ENCODE measurements at places on chromosomes 2 and 18.

- DNase-seq, result no peak
These were observed 26.2 kb upstream of the PID1 start for GRCh38 chr2:229297247-229297646.

DNA sequence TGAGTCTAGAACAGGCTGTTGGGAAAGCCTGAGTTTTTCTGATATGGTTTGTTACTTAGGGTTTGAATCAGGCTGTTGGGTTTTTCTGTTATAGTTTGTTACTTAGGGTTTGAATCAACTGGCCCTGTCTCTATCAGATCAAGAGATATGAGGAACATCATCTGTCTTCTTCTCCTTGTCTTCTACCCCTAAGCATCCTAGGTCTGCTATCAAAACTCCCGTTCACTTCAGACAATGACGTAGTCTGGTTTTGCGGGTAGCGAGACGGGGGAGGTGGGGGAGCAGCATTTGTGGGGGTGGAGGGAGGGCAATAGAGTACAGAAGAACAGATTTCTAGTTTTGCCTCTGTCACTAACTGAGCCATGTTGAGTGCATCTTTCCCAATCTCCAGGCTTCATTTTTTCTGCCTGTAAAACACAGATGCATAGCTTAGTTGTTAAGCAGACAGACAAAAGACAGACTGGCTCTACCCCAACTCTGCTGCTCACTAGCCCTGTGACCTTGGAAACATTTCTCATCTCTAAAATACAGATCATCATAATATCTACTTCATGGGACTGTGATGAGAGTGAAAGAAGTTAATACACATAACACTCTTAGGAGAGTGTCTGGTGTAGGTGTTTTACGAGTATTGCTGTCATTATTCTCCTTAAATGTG, 9.1 kb downstream of the TNP1 start:
- DNase-seq, result no peak

- DNase-seq, result no peak
These were observed 135.8 kb downstream of the TPO start for GRCh38 chr2:1548910-1549673.

DNA sequence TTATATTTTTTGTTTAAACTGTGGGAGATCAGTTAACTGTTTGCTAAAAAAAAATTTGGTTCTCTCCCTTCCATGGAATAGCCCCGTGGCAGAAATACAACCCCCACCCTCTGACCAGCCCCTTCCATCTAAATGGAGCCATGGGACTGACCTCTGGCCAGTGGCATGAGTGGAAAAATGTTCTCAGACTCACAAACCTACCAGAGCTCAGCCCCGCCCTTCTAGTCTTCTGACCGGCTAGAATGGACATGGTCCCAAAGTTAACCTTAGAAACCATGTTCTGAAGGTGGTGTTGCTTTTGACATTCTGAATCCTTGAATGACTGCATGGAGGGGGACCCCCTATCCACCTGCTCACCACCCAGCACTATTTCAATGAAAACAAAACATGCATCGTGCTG, 1.3 kb upstream of the CHRNA1 start:
- no peak for DNase-seq

DNA sequence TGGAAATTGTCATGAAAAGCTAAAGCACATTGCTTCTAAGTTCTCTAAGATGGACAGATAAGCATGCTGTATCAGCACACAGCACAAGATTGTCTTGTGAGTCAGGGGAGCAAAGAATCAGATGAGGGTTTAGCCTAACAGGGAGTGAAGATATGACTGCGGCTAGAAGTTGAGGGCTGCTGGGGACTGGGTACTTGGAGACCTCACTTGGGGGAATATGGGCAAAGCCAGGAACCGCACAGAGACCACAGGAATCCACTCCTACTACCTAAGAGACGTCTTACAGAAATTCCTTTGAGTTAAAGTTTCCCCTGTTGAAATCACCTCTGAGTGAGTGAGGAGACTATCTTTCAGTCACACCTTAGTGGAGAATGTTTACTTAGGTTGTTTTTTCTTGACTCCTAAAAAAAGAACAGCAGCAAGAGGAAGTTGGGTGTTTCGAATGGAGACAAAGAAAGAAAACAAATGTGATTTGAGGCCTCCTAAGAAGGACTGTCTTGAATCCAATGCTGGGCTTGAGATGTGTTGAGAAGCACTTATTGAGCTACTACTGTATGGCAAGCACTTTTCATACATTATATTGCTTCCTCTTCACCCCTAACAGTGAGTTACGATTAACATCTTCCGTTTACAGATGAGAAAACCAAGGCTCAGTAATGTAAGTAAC, 100.7 kb downstream of the ANKRD44 start:
- DNase-seq, result no peak

GRCh38 chr2:109295781-109296117, 166.7 kb downstream of the SH3RF3 start:
- no peak for DNase-seq

- DNase-seq, result no peak
These were observed 48.2 kb downstream of the CRIM1 start for GRCh38 chr2:36403675-36404230.

DNA sequence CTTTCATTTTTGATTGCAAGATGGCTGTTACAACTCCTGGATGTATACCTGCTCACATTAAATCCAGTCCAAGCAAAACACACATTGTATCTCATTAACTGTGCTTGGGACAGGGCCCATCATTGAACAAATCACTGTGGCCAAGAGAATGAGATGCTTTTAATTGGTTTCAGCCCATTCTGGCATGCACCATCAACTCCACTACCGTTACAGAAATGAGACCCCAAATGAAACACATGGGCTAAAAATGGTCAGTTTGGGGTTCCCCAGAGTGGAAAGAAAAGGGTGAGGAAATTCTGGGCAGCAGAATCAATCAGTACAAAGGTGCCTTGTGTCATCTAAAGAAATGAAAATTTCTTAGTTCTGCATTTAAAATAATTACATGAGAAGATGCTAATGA, 52.7 kb downstream of the FAM171B start:
- no peak for DNase-seq

DNA sequence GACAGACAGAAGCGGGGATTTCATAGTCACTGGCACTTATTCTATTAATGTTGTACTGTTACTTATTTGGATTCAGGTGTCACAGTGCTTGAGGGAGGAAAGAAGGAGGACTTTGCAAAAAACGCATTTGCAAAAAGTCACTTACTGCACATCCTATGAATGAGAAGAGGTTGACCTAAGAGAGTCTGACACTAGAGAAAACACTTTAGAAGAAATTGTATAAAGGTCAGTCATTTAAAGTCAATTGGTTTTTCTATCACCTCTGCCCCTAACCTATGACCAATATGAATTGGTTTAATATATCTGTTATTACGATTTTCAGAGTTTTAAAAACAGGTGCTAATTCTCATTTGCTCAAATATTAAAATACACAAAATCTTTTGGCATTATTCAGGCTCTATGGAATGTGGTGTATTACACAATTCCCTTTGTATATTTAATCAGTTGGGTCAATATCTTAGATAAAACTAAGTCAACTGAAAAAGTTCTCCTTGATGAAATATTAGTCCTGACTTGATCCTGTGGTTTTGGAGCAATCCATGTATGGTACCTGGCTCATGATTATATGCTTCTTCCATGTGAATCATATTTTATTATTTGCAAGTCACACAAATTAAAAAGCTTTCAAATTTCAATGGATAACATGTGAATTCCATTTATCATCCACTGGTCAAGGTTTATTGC, 157.4 kb downstream of the CDH2 start:
- DNase-seq, result no peak

GRCh38 chr2:30394096-30394495, 53.0 kb upstream of the LCLAT1 start:
- DNase-seq, result no peak

DNA sequence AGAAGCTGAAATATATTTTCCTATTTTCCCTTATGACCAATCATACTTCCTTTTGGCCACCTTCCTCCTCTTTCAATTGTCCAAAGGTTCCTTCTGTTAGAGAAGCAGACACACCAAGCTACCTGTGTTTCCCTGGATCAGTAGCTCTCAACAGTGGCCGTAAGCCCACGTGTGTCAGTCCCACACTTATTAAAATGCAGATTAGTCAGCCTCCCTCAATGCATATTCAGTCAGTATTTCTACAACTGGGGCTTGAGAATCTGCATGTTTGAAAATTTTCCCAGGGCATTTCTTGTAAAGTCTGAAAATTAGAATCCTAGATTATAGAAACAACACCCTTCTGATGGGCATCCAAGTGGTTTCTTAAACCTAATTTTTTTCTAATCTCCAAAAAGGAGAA, 54.0 kb upstream of the ITPRID2 start:
- DNase-seq, result no peak

DNA sequence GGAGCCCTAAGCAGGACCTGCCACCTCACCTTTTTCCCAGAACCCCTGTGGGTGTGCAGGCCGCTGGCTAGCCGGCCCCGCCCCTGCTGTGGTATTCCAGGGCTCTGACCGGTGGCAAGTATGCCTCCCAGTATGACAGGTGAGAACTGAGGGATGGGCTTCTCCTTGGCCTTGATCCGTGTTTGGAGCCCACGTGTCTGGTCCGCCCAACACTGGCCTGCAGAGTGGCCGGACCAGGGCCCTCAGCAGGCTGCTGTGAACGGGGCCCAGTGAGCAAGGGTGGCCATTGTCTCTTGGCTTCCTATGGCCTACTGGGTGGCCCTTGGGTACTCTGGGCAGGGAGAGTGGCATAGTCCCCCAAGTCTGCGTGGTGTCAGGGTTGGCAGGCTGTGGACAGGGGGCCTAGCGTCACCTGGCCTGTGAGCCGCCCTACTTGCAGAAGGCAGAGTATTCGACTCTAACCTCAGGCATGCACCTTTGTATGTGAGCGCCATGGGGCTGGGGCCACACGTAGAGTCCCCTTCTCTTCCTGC, 1.8 kb downstream of the RNPEPL1 start:
- DNase-seq, result no peak

DNA sequence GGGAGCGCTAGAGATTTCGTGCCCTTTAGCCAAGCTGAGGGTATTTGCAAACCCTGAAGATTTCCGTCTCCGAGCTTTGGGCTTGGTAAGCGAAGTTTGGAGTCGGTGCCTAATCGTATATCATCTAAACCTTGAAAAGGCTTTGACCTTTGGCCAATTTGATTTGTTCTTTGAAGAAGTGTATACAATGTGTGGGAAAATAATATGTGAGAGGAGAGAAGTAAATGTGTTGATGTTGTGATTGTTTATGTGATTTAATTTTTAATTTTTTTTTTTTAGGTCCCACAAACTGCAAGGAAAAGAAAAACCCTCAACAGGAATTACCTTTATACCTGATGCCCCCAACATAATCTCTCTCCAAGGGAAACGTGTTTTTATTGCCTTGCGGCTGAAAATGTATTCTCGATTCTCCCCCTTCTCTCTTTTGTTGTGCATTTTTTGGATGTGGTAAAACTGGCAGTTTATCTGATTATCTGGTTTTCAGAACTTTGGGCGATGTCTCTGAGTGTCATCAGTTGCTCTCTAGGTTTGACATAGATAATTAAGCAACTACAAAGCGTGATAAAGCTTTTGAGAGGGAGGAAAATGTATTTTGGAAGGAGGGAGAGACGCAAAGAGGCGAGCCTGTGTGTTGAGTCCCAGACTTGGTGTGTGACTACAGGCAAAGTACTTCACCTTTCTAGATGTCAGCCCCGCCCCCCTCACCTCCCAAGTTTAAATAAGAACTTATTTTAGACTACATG, 912 bp upstream of the FBXO11 start:
- no peak for DNase-seq

DNA sequence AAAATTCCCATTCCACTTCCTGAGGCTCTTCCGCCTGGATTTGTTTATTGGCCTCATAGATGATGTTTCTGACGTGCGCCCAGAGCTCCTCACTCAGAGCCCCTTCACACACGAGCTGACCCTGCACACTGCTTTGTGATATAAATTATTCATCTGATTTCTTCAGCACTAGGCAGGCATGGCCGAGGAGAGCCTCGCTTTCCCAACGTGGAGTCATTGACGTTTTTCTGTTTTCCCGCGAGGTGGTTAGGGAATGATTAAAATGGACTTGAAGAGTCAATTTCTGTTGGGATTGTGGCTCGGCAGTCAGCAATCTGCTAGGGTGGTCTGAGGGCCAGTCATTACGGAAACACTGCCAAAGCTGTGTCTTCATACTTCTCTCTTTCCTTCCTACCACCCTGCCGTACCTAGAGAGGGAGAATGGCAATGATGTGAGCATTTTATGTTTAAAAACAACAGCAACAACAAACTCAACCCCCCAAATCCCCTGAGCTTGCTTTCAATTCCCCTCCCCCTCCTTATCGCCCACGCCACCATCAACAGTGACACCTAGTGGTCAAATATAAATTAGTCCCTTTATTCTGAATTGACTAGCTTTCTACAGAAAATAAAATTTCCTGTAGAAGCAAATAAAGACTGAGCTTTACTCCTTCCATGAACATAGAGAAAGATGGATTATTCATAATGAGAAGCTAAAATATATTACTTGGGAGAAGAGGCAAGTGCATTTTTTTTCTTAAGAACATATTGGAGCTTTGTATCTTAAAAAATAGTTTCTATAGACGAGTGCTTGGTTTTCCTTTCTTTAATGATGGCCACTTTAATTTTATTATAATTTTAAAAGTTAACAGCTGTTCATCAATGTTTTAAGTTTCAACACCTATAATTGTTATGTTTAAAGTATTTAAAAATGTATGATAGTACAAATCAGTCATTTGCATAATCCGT, 285.1 kb downstream of the MTX2 start:
- peak; percentile 62 for DNase-seq

GRCh38 chr2:216833061-216833460, 26.8 kb downstream of the TNP1 start:
- DNase-seq, result no peak

DNA sequence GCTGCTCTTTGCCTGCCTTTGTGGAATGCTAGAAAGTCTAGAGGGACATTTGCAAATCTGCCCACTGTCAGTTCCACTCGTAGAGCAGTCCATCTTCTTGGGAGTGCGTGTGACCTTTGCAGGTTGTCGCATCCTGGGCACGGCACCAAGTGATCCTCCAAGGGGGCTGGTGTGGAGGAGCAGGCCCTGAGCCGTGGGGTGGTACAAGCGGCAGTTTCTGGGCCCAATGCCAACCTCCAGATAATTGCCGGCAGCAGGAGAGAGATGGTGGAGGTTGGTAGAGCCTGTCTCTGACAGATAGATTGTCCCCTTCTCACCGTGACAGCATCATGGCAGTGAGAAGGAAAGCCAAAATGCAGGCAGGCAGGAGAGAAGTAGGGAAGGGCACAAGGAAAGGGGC, 150.7 kb upstream of the SLC14A2 start:
- DNase-seq, result peak; percentile 74

GRCh38 chr2:27509326-27509725, 12.7 kb downstream of the GCKR start:
- peak; percentile 56 for DNase-seq

DNA sequence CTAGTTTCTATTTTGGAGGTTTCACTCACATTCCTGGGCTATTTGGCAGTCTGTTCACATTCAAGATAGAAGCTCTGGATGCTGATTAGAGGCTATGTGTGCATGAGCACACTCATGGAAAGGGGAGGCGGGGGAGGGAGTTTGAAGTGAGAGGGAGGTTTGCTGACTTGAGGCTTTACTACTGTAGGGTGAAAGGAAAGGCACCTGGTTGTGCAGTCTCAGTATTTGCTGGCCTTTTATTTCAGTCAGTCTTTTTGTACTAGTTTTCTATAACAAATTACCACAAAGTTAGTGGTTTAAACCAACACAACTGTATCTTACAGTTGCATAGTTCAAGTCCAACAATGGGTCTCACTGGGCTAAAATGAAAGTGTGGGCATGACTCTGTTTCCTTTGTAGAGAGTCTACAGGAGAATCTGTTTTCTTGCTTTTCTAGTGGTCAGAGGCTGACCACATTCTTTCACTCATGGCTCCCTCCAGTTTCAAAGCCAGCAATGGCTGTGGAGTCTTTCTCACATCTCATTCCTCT, 47.7 kb upstream of the NR4A2 start:
- DNase-seq, result no peak

- no peak for DNase-seq
These were observed 656 bp downstream of the LRRTM4 start for GRCh38 chr2:77521548-77521891.
